GM23338 (cell line): ENCODE measurements at places on chromosomes 7 and 10. TPM values are rescaled to one million over a fixed set of nuclear protein-coding genes. Genes with fewer than 3 reads are reported as not detected.

GRCh38 chr10:102758240-102758932, 14.6 kb downstream of the WBP1L start:
- no peak for DNase-seq

DNA sequence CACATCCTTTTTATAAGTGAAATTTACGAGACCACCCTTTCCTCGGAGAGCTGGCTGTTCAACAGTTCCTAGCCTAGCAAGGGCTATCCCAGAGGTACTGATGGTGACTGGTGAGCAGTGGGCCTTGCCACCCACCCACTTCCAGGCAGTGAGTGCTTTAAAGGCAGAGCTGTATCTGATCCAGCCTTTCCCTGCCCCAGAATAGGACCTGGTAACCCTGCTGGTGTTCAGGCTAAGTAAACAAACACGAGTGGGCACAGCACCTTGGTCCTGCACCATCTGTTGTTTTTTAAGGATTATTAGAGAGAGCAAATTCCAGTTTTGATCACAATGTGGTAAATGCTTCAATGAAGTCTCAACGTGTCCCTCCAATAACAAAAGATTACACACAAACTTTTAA, 75.7 kb downstream of the COBL start:
- no peak for DNase-seq

GRCh38 chr7:41568135-41568534, 134.8 kb downstream of the INHBA start:
- no peak for DNase-seq

Gene OR13A1
- 0.12 TPM in 1 of 2 replicates, not detected in the other for total RNA-seq

Gene SRRM3
- total RNA-seq, result 9.2 and 13.8 TPM in 2 replicates

Gene MACC1
- 13.4 and 14.2 TPM in 2 replicates for total RNA-seq

DNA sequence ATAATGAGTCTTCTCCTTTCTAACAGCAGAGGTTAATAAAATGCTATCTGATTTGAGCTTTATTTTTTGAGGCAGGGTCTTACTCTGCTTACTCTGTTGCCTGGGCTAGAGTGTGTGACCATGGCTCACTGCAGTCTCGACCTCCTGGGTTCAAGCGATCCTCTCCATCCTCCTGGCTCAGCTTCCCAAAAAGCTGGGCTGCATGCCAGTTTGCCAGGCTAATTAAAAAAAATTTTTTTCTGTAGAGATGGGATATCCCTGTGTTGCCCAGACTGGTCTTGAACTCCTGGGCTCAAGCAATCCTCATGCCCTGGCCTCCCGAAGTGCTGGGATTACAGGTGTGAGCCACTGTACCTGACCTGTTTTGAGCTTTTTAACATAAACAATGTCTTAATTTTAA, 56.7 kb downstream of the SCD start:
- DNase-seq, result no peak

DNA sequence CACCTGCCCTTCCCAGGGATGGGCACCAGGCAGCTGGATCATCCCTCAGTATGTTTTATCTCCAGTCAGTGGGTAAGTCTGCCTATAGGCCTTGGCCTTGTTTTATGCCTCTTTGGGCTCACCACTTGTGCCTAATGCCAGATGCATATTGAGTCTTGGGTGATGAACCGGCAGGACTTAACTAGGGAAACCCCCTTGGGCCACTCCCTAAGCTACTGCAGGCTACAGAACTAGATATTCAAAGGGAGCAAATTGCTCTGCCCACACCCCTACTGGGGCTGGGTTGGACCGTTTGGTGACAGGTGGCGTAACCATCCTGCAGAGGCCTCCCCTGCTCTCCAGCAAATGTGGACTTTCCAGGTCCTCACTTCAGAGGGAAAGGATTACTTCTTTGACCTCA, 115.7 kb upstream of the GDF10 start:
- no peak for DNase-seq

GRCh38 chr7:22123139-22123538, 177.4 kb upstream of the CDCA7L start:
- no peak for DNase-seq

GRCh38 chr7:34073676-34074075, 168.3 kb downstream of the BMPER start:
- no peak for DNase-seq

Gene KLF14
- total RNA-seq, result not detected in 2 replicates

DNA sequence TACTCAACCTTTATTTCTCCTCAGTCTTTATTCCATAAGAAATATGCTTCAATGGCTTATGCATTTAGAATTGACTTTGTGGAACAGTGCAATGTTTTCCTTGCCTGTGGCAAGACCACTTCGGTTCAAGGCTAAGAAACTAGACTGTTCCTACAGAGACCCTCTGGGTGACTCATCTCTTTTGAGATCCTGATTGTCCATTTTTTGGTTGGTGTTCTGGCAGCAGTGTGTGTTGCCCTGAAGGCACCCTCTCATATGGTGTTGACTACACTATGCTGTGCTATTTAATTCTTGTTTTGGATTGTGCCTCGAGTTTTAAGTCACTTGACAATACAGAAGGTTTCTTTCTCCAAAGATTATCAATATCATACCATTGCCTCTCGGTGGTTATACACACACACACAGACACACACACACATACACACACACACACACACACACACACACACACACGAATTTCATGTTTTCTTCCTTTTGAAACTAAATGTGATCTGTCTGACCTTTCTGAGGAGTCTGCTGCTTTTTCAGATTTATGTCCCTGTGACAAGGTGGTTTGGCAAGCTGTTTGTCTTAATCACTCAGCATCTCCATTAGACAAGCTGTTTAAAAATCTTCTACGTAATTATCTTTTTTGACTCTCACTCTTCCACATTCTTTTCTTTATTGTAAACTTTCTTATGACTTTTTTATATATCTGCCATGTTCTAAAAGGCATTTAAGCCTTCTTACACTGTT, 187.2 kb downstream of the VTI1A start:
- no peak for DNase-seq

- no peak for DNase-seq
Measured at GRCh38 chr7:6831018-6831725, 5.1 kb upstream of the CCZ1B start.

DNA sequence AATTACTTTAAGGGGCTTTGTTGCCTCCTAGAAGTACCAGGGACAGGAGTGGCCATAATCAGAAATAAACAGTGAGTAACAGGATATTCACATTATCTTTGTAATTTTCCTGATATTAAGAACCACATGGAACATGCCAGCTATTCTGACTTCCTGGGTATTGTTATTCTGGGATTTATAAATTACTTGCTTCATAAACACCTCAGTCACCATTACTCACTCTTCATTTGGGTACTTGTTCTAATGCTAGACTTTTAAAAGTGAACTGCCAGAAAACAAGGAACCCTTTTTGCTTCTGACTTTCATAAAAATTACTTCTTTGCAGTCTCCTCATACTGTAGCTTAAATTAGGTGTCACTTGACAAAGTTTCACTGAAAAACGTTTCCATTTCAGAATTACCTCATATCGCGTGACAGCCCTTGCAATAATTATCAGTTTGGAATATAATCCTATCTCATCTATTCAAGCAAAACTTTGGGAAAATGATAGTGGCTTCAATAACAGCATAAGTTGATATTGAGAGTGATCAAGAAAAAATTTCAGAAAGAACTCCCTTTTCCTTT, 29.8 kb downstream of the CABCOCO1 start:
- no peak for DNase-seq

GRCh38 chr7:157840914-157841772, 504.3 kb downstream of the DNAJB6 start:
- no peak for DNase-seq

GRCh38 chr10:340646-341045, 205.4 kb downstream of the ZMYND11 start:
- no peak for DNase-seq

- DNase-seq, result no peak
Measured at GRCh38 chr10:590721-591120, 98.7 kb downstream of the DIP2C start.

Gene EIF3B
- total RNA-seq, result 323 and 355 TPM in 2 replicates

GRCh38 chr7:26265065-26265464, 26.6 kb upstream of the SNX10 start:
- DNase-seq, result no peak

- no peak for DNase-seq
Measured at GRCh38 chr7:157320608-157320980, 16.2 kb upstream of the DNAJB6 start.

DNA sequence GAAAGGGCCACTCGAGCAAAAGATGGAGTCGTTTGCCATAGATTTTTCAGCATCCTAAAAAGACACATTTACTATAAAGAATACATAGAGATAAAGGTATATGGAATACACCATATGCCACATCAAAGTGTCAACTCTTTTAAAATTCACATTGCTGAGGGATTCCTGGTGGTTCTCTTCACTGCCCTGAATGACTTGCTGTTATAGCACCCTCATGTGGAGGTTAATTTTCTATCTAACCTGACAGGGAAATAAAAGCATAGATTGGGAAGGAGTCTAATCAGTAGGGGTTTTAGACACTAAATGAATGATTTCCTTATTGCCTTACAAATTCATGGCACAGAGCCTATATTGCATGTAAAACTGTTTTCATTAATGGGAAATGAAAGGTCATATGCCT, 25.9 kb downstream of the DNAH11 start:
- peak; percentile 73 for DNase-seq

DNA sequence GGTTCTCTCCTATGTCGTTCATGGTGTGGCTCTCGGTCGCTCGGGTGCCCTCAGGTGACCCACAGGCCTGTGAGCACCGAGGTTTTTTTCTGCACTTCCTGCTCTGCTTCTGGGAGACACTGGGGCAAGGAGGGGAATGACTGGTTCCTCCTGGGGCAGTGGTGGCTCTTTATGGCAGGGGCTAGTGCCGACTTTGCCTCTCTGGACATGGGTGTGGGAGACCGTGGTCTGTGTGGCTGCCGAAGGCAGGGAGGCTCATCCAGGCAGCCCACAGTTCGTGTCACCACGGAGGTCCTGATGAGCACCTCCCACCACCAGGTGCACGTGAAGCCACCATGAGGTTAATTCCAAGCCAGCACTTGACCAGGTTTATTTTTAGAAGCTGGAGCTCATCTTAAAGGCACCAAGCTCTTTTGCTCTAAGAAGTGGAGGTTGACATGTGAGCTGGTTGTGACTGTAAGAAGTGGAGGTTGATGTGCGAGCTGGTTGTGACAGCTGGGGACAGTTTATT, 24.7 kb upstream of the DPYSL4 start:
- no peak for DNase-seq

GRCh38 chr10:75355706-75356105, 45.9 kb downstream of the ZNF503 start:
- no peak for DNase-seq

- DNase-seq, result no peak
Measured at GRCh38 chr7:100723732-100724275, 3.5 kb downstream of the EPO start.

- DNase-seq, result no peak
Measured at GRCh38 chr10:123681285-123681684, 15.1 kb downstream of the GPR26 start.

DNA sequence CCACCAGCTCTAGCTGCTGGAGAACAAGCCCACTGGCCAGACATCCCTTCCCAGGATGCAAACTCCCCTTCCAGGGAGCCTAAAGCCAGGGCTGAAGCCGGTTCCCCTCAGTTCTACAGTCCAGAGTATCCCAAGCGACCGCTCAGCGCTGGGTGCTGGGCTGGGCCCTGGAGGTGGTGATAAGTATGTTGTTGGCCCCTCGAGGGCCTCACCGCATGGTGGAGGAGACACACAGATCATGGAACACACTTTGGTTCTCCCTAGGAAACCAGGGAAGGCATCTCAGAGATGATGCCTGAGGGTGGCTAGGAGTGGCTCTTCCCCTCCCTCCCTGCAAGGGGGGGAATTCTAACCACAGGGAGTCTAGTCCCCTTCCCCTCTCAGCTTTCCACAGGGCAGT, 4.4 kb downstream of the PODXL start:
- DNase-seq, result no peak

Gene NKX6-2
- total RNA-seq, result 0.24 TPM in 1 of 2 replicates, not detected in the other

GRCh38 chr10:49534670-49535381, 4.1 kb downstream of the ERCC6 start:
- DNase-seq, result no peak

DNA sequence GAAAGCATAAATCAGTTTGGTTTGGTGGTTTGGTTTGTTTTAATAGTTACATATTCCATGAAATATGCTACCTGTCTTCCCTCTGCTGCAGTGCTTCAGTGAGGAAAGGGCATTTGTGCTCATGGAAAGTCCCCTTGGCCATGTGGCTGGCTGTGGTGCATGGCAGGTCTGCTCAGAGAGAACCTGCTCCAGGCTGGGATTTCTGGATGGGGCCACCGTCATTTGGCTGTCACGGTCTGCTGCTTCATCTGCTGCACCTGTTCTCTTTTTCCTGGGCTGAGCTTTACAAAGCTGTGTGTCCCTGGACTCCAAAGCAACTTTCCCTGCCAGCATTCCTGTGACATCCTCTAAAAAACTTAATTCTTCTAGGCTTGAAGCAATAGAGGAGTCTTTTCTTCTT, 8.9 kb downstream of the CDK14 start:
- no peak for DNase-seq

Gene NUDCD3
- 42.7 and 52.9 TPM in 2 replicates for total RNA-seq

Gene TRIM73
- 0.31 and 0.54 TPM in 2 replicates for total RNA-seq

GRCh38 chr10:126387931-126388911, at the start of gene ADAM12:
Gene ADAM12 (minus strand): TSS chr10:126388477. CDS start chr10:126388145, 332 bp downstream.
- DNase-seq, result peak; percentile 68

DNA sequence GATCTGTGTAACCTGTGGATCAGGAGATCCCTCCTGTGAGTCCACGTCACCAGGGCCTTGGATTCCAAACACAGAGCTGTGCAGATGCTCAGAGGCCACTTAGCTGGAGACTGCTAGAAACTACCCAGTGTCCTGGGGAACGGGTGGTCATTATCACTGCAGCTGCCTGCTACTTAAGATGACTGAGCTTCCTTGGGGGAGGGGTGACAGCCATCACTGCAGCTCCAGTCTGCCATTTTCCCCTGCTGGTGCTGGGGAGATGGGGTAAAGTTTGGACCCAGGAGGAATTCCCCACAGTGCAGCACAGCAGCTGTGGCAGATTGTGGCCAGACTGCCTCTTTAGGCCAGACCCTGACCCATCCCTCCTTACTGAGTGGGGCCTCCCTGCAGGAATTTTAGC, 78.8 kb upstream of the VOPP1 start:
- DNase-seq, result no peak

DNA sequence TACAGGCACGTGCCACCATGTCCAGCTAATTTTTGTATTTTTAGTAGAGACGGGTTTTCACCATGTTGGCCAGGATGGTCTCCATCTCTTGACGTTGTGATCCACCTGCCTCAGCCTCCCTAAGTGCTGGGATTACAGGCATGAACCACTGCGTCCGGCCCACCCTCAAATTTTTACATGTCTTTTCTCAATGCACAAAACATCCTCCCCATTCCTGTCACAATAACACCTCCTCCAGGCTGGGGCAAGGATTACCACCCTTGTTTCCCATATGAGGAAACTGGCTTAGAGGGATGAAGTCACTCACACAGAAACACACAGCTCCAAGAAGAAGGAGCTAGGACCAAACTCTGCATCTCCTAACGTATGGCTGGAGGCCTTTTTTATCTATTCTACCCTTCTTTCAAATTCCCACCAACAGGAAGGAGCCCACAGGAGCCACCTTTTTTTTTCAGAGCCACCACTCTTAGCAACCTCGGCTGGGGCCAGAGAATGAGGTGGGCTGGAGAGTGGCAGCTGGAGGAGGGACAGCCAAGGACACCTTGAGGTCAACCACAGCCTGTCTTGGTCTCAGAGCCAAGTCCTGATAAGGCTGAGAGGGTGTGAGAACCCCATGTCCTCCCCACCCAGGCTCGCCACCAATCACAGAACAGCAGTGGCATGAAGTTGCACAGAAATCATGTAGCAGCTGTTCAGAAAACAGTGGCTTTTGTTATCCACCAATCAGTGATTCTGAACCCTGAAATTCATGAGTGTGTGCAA, 113.1 kb upstream of the PDLIM1 start:
- DNase-seq, result no peak

- peak; percentile 24 for DNase-seq
Measured at GRCh38 chr10:121313119-121313875, 284.9 kb downstream of the FGFR2 start.
